Fibroblast of skin of back (primary cell): ENCODE measurements at places on chromosomes 16 and 17.

DNA sequence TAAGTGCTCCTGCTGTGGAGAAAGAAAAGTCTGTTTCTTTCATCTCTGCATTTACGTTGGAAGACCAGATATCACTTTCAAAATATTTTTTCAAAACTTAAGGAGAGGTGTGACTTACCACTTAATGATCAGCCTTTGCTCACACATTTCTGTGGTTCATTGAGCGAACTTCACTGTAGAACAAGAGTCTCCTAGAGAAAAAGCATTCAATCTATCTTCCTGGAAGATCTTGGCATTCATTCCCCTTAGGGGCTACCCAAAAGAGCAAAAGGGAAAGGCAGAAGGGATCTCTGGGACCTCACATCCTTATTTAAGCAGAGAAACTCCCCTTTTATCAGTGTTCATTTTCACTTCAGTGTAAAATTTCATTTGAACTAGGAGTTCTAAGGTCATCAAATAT lies 61.2 kb downstream of the HS3ST3A1 start:
- no peak for DNase-seq

DNA sequence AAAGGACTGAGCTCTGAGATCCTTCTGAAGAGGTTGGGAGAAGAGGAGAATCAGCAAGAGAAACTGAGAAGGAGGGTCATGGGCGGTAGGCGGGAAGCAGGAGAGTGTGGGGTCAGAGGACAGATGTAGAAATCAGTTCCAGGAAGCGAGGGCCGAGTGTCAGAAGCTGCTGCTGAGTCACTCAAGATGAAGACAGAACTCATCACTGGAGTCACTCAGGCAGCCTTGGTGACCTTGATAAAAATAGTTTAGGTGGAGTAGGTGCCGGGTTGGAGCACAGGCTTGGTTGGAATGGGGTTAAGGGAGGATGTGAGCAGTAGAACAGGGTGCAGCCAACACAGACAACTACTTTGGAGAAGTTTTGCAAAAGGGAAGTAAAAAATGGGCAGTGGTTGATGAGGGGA lies 6.1 kb upstream of the ITGAM start:
- DNase-seq, result no peak

- DNase-seq, result peak; percentile 39
These were observed 30.8 kb downstream of the FA2H start for GRCh38 chr16:74743668-74744299.

GRCh38 chr17:7262192-7262934 lies at the start of gene CLDN7:
Gene CLDN7, minus strand, starts transcription at chr17:7262478. Its CDS starts 435 bp downstream, at chr17:7262043.
- no peak for DNase-seq

DNA sequence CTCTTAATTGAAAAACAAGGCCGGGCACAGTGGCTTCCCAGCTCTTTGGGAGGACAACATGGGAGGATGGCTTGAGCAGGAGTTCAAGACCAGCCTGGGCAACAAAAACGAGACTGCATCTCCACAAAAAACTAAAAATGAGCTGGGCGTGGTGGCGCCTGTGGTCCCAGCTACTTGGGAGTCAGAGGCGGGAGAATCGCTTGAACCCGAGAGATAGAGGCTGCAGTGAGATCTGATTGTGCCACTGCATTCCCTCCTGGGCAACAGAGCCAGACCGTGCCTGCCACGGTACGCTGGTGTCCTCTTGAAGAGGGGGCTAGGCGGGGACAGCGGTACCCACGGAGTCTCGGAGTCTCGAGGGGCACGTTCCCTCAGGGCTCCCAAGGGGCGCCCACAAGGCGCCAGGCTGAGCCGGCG lies 27.9 kb upstream of the ADORA2B start:
- no peak for DNase-seq

- no peak for DNase-seq
These were observed 28.1 kb downstream of the SERPINF1 start for GRCh38 chr17:1789936-1790335.
